ENCODE measurements at places on chromosomes 1 and 21. TPM values are rescaled to one million over a fixed set of nuclear protein-coding genes. Genes with fewer than 3 reads are reported as not detected.

DNA sequence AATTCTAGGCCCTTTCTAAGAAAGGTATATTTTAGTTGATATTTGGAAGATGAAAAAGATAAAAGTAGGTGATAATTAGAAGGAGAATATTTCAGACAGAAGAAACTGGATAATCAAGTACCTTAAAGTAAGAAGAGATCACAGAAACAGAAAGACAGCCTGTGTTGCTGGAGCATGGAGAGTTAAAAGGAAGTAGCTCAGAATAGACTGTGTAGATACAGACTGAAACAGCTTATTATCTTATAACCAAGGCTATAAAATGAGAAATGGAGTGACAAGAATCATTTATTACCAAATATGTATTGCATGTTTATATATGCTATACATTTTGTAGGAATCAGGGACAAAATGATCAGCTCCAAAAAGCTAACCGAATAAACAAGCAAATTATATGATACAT is 1120.3 kb downstream of the BRINP3 start:
- H3K4me1 ChIP-seq, result no peaks in the 10 kb centered on the region
- no peak for DNase-seq
- no peak overlapping the region for H3K4me3 ChIP-seq

- H3K27ac ChIP-seq, result no peak overlapping the region
- H3K27me3 ChIP-seq, result no peaks in the 10 kb centered on the region
- no peak overlapping the region for H3K4me3 ChIP-seq
- no peak for DNase-seq
Measured at GRCh38 chr1:172084876-172085275, 243.6 kb downstream of the DNM3 start.

GRCh38 chr1:71044833-71045232 is 2.8 kb downstream of the PTGER3 start:
- peaks cover 2% of the 10 kb centered on the region for H3K36me3 ChIP-seq
- peaks cover 35% of the 10 kb centered on the region for H3K27me3 ChIP-seq
- H3K4me1 ChIP-seq, result no peaks in the 10 kb centered on the region
- no peak for DNase-seq

DNA sequence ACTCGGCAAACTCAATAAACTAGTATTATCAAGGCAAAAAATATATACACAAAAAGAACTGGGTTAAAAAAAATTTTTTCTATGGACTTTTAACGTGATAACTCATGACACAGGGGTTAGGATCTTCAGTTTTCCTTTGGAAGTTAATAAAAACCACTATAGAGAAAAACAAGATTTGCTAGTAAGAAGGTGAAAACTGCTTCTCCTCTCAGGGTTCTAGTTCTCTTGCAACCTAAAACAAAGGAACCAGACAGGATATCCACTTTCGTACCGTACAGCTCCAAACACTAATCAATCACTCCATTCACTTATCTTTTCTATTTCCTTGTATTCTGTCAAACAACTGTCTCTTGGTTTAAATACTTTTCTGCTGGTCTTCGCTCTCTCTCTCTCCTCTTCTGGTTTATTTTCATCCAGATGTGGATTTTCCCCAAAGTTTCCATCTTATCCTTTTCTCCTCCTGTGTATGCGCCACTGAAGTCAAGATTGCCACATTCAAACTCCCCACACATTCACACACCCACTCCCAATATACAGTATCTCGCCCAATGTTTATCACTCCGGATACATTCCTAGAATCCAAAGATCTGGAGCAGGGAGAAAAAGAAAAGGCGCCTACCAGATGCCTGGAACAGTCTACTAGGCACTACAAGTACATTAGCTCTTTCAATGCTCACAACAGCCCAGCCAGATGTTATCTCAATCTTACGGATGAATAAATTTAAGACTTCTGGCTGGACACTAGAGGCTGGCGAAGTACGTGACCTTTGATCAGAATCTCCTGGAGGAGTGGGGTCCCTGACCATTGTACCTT is 775 bp upstream of the PRPF38B start:
- peak overlapping the region; percentile 94 for H3K27ac ChIP-seq
- H3K36me3 ChIP-seq, result no peaks in the 10 kb centered on the region
- H3K27me3 ChIP-seq, result no peaks in the 10 kb centered on the region
- DNase-seq, result no peak
- H3K4me1 ChIP-seq, result no peaks in the 10 kb centered on the region

GRCh38 chr1:181251713-181252075 is 163.2 kb downstream of the IER5 start:
- H3K4me3 ChIP-seq, result no peak overlapping the region
- no peaks in the 10 kb centered on the region for H3K36me3 ChIP-seq
- no peaks in the 10 kb centered on the region for H3K27me3 ChIP-seq
- no peak for DNase-seq
- H3K4me1 ChIP-seq, result no peaks in the 10 kb centered on the region

DNA sequence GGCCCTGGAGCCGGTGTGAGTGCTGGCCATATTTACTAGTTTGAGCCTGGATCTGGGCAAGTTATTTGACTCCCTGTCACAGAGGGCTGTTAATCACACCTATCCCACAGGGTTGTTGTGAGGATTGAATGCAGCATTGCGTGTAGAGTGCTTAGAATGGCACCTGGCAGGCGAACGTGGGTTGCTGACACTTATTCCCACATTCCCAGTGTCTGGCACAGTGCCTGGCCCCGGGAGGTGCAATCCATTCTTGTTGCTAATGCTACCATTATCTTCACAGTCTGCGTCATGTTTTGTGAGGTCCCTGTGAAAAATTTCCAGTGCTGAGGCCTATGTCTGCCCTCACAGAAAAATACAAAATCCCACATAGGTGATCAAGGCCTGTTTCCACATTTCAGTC is 66.1 kb downstream of the CD2 start:
- H3K4me3 ChIP-seq, result no peak overlapping the region
- H3K36me3 ChIP-seq, result no peaks in the 10 kb centered on the region
- H3K27ac ChIP-seq, result no peak overlapping the region
- H3K4me1 ChIP-seq, result peaks cover 8% of the 10 kb centered on the region

DNA sequence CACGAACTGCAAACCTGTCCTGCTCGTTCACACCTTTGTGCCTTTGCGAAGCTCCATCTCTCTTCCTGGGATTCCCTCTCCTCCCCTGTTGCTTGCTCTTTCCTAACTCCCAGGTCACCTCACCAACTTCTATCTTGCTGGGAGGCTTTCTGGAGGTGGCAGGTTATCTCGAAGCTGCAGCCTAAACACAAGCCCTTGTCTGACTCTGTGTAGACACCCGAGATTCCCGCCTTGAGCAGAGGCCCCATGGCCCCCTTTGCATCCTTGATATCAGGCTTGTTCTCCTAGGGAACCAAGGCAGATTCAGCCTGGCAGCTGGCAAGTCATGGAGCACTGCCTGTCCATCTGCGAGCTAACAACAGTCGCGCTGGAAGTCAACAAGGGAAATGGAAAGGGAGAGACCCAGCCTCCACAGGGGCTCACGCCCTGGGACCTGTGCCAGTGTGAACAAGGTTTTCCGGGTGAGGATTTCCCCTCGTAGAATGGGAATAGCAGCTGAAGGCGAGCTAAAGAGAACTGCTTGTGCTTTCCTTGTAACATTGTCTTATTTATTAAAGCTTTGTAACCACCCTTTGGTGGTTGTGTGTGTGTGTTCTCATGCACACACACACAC is 109.5 kb upstream of the JUN start:
- no peak overlapping the region for H3K27ac ChIP-seq
- H3K4me3 ChIP-seq, result no peak overlapping the region
- H3K4me1 ChIP-seq, result peaks cover 68% of the 10 kb centered on the region
- DNase-seq, result peak; percentile 19
- no peaks in the 10 kb centered on the region for H3K36me3 ChIP-seq
- no peaks in the 10 kb centered on the region for H3K27me3 ChIP-seq

The ZNF593OS gene
- not detected for polyA plus RNA-seq

The ASCL5 gene
- not detected for polyA plus RNA-seq

All from small intestine (tissue), 16 donors.